K562 (cell line): ENCODE measurements at places on chromosomes 3 and 15. TPM values are rescaled to one million over a fixed set of nuclear protein-coding genes. Genes with fewer than 3 reads are reported as not detected.

Gene MED12L
- not detected in 2 replicates for total RNA-seq

Gene NLGN1
- total RNA-seq: not detected in 2 replicates

Gene PSTPIP1
- 0.58 TPM in 1 of 2 replicates, not detected in the other for total RNA-seq

Gene ONECUT1
- total RNA-seq: not detected in 2 replicates

Gene TGM4
- total RNA-seq: not detected in 2 replicates

Gene FBXO40
- total RNA-seq: not detected in 2 replicates

Gene CRTAP
- total RNA-seq: 78.4 and 79.0 TPM in 2 replicates

Gene PLSCR5
- total RNA-seq: not detected in 2 replicates

Gene VPS39
- total RNA-seq: 31.9 and 37.3 TPM in 2 replicates

DNA sequence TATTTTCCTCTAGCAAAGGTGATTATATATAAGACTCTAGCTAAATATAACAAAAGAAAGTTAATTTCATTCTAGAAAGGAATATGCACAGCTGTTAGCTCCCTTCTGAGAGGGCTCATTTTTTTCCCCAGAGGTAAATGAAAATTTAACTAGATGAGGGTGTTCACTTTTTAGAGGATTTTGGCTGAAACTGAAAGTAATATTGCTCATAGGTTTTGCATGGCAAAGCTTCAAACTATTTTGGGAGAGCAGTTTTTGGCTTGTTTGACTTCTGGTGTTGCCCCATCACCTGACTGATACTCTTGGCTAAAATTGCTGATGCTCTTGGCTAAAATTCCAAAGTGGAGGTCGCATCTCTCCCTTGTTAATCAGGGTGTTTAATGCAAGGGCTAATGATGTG is 311.9 kb downstream of the EDEM1 start:
- DNase-seq: no peak

GRCh38 chr15:47801522-47801921 is 84.2 kb downstream of the SEMA6D start:
- DNase-seq: no peak

DNA sequence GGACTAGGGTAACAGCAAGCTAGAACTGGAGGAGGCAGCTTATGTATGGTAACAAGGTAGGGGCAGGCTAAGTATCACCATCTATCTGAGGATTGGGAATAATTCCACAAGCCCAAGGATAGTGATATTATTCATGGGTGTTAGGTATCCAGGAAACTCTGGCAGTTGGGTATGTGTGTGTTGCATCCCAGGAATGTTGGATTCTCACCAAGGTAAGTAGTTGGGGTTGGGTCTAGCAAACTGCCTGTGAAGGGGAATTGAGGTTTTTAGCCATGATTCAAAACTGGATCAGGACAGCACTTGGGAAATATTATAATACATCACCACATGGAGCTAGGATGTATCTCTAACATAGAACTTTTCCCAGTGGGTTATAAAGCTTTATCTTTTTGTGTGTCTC is 626.4 kb upstream of the GOLIM4 start:
- no peak for DNase-seq

DNA sequence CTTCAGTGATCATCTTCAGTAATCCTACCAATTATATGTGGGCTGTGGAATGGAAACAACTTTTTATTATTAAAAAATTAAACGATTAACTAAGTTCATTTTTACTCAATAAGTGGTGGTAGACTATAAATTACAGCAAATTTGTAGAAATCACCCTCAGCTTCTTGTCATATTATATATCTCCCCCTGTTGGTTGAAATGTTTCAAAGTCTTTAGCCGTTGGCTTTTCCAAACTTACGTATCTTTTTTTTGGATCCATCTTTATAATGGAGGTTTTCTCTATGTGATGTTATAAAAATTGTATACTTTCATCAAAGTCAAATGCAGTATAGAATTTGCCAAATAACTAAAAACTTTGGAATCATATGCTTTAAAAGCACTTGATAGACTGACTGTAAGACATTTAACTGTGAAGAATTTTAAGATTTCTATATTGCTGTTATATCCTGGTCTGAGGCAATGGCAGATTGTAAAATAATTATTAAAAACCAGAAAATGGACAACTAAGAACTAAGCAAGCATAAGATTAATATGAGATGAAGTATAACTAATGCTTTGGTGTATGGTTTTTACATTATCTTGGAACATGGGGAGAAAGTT is 44.7 kb downstream of the ATP11B start:
- no peak for DNase-seq

GRCh38 chr15:59696332-59696731 is 7.2 kb upstream of the BNIP2 start:
- peak; percentile 52 for DNase-seq

- DNase-seq: no peak
Measured at GRCh38 chr3:35663471-35663870, 24.1 kb downstream of the ARPP21 start.

DNA sequence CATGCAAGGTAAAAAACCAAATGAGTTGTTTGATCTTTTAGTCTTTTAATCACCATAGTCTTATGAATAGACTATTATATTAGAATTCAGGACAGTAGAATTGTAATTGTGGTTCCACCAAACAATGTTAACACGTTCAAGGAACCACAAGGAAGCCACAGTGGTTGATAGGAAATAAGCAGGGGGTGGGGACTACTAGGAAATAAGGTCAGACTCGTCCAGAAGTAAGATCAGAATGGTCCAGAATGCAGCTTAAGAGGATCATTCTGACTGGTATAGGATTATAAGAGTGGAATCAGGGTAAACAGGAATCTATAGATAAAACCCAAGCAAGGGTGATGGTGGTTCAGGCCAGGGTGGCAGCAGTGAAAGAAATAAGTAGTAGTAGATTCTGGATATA is 7.5 kb downstream of the MYNN start:
- DNase-seq: no peak

- DNase-seq: peak; percentile 45
Measured at GRCh38 chr3:130093741-130094391, 12.2 kb downstream of the ALG1L2 start.

DNA sequence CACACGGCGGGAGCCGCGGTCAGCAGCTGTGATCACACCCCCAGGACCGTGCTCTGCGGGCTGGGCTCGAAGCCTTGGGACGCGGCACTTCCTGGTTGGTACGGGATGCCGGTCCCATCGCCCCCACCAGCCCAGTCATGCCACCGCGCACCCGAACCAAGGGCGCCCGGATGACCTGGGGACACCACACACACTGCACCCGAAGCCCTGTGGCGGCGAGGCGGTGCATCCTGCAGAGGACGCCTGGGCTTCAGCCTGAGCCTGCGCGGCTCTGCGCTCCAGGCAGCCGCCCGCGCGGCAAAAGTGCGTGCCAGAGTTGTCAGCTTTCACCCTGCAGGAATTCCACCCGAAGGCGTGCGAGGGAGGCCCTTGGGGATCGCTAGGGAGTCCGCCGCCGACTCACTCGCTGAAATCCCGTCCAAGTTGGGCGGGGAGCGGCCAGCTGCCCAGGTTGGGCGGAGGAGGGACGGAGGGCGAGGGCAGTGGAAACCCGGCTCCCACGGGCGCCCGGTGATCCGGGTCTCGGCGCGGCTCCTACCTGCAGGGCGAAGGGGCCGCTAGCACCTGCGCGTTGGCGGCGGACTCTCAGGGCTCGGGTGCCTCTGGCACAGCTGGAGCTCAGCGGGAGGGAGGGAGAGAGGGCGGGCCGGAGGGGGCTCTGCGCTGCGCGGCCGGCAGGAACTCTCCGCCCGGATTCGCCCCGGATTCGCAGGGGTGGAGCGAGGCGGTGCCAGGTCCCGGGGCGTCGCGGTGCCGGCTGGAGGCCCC is at the start of gene PLD1:
PLD1 (minus strand) TSS at position 623 of the 768 bp plus-strand sequence. CDS start 72,432 bp downstream, outside the sequence.
- DNase-seq: peak; percentile 87

DNA sequence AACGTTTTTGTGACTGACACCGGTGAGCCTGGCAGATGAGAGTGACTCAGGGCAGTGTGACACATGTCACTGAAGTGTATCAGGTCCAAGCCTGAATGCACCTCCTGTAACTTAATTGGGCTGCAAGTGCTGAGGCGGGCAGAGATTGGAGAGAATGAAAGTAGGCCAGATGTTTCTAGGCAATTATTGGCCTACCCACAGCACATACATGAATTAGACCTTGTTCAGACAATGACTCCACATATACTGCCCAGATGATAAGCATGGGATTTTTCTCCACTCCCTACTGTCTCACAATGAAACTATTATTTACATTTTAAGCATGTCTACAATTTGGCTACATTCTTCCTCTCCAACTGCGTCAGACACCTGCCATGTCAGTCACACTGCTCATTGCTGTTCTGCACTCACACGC is 187.3 kb upstream of the ZNF385D start:
- no peak for DNase-seq

DNA sequence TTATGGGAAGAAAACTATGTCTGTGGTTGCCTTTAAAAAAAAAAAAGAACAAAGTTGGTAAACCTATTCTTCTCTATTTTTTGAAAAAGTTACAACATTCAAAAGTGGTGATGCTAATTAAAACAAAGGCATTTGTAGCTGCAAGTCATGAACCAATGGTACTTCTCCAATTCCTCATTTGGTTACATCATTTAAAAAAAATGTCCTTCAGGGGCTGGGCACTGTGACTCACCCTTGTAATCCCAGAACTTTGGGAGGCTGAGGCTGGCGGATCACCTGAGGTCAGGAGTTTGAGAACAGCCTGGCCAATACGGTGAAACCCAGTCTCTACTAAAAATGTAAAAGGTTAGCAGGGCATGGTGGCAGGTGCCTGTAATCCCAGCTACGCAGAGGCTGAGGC is 574.6 kb downstream of the VGLL3 start:
- DNase-seq: no peak

GRCh38 chr3:182925330-182925943 is 54.9 kb downstream of the DCUN1D1 start:
- DNase-seq: no peak

DNA sequence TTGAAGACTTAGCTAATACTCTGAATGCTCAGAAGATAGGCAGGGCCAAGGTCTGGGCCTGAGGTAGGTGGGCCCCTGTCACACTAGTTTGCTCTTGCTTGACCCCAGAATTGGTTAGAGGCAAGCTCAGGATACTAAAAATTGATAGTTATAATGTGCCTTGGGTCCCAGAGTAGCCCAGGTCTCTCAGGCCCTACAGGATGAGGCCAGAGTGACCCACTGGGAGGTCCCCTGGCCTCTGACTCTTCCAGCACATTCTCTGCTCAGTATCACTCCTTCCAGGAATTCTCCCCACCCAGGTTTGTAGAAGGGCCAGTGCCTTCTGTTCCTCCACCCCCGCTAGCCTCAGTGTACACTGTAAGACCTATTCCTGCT is 667 bp upstream of the KLHDC8B start:
- no peak for DNase-seq

GRCh38 chr3:63974451-63974850 is 48.8 kb downstream of the PSMD6 start:
- DNase-seq: no peak

DNA sequence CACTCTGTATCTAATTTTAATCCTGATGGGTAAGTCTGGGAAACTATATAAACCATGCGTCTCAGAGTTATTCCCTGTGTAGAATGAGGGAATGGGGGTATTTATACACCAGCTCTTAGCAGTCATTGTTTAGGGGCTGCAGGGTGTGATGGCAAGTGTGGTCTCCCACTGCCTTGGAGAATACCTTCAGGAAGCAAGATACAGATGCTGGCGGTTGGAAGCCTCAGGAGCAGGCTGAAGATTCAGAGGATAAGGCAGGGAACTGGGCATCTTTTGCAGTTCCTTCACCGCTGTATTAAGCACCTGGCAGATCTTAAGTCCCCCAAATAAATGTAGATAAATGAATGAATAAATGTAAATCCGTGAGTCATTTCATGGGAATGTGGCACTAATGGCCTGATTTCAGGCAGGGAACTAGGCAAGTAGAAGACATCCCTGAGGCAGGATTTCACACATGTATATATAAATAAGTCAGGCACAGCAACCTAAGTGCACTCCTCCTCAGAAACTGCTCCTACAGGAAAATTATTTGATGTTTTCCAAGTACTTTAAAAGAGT is 209.2 kb upstream of the GADL1 start:
- DNase-seq: no peak

DNA sequence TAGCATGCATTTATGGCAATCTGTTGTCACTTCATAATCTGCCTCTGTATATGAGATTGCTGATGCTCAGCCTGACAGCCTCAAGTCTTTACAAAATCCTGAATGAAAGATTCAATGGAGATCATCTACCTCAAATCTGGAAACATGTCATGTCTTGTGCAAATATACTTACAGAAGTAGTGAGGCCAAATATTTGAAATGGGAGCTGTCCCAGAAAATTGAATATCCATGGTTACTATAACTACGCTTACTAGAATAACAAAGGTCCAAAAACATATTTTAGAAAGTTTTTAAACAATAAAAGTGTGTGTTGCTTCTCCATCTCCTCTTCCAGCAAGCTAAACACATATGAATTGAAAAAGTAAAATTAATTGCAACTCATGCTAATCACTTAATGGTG is 133.2 kb upstream of the DPH6 start:
- no peak for DNase-seq

DNA sequence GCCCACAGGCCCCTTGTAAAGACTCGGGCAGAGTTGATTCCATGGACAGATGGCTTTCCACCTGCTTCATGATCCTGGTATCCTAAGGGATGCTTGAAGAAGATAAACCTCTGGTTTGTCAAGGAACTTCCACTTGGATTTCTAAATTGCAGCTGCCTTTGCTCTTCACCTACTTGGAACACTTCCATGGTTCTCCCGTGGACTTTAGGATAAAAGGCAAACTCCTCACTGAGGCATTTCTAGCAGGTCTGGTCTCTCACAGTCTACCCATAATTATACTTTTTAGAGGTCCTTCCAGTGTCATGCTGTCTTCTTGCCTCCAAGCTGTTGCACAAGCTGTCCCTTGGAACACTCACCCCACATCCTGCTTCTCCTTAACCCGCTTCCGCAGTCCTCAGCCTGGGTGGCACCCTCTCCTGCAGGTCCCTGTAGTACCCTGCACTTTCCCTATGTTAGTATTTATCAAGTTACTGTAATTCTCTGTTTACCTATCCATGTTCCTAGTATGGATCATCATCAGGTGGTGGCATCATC is 12.7 kb downstream of the TLNRD1 start:
- DNase-seq: no peak

DNA sequence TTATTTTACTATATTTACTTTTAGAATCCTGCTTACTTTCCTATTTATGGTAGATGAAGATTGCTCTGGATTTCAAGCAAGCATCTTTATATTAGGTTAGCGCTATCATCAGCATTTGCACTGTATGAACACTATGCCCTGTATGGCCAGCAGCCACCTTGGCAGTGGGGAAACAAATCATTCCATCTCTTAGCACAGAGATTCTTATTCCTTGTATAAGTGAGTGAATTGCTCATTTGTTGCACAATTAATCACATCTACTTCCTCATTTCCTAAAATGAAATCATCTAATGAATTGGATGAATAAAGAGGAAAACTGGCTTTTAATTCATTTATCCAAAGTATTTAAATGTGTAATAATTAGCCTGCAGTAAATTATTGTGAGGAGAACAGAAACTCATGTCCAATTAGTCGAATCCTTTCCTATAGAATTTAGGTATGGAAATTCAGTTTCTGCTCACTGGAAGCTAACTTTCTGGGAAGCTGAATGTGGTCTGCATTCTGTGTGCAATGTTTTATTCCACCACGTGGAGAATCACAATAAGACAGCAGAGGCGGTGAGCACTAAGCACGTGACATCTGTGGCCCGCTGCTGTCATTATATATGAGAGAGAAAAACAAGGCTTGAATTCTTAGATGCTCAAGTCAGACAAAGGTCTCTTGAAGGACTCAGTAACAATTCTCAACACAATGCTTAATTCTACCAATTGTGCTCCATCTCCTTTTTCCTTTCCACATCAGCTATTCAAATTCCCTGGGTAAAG is 93.4 kb downstream of the PEX5L start:
- peak; percentile 15 for DNase-seq
